Non-pigmented ciliary epithelial cell (primary cell): ENCODE measurements at places on chromosomes 11 and 22.

DNA sequence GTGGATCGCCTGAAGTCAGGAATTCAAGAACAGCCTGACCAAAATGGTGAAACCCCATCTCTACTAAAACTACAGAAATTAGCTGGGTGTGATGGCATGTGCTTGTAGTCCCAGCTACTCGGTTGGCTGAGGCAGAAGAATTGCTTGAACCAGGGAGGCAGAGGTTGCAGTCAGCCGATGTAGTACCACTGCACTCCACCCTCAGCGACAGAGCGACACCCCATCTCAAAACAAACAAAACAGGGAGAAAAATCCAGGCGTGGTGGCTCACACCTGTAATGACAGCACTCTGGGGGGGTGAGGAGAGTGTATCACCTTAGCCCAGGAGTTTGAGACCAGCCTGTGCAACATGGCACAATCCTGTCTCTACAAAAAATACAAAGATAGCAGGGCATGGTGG is 802.3 kb upstream of the ARHGAP42 start:
- no peak for DNase-seq

GRCh38 chr11:120501976-120502755 is 9.4 kb upstream of the GRIK4 start:
- no peak for DNase-seq

DNA sequence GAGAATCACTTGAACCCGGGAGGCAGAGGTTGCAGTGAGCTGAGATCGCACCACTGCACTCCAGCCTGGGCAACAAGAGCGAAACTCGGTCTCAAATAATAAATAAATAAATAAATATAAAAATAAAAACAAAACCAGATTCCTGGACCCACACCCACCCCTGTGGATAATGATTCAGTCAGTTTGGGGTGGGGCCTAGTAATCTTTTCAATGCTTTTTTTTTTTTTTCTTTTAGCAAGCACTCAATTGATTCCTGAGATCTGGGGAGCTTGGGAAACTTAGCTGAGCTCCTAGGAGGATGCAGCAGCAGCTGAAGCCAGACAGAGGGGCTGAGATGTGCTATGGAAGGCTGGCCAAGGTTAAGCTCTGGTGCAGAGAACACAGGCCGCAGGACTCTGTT is 4.6 kb upstream of the PC start:
- no peak for DNase-seq

GRCh38 chr22:28600546-28601143 is 79.0 kb downstream of the TTC28 start:
- peak; percentile 19 for DNase-seq

DNA sequence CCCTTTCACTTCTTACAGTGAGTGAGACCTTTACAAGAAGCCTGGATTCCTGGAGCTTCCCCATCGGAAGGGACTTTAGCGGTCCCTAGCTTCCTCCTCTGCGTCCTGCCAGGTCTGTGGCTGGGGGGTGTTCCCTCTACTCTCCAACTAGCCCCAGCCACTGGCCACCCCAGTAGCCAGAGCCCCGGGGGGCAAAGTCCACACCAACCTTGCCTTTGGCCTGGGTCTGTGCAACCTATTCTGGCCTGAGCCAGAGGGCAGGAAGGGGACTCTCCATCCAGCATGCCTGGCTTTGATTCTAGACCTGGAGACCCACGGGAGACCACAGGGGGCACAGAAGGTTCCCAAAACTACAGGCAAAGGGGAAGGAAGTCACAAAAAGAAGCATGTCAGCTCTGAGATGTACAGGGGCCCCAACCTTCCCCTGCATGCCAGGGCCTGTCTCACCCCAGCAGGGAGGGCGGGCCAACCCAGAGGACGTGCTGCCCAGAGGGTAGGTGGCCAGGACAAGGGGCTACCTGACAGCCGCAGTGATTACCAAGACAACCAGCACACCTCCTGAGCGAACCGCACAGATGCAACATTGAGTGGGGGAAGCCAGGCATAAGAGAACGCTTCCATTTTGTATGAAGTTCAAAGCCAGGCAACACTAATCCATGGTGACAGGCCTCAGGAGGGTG is 52.4 kb downstream of the DSCAML1 start:
- DNase-seq = no peak

DNA sequence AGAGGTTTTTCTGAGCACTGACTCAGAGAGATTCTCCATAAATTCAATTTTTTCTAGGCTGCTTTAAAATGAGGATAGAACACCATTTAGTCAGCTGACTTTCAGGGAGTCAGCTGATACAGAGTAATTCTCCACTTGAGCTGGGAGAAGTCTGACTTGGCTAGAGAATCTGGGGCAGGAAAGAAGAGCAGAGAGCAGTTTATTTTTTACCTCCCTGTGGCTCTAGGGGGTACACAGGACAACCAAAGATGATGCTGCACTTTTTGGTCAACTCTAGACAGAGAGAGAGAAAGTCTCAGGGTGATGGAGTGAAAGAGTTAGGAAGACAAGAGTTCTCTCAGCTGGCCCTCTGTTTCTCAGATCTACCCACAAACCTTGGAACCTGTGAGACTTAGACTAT is 67.3 kb upstream of the EED start:
- DNase-seq = no peak
